ENCODE measurements at places on chromosomes 7 and 10.

DNA sequence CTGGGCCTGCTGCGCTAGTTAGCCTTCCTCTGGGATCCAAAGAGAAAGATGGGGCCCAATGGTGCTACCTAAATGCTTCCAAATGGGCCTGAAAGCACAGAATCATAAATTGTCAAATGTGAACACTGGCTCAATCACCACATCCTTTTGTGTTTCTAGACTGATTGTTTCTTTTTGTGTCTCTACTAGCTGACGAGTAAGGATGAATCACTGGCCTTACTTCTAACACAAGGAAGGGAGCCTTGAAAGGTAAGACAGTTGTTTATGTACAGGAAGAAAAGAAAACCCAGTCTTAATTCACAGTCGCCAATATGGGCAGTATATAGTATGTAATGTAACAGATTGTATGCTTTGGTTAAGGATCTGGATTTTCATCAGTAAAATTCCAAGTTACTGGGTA, 89.5 kb downstream of the ZNF92 start:
- no peak for DNase-seq

DNA sequence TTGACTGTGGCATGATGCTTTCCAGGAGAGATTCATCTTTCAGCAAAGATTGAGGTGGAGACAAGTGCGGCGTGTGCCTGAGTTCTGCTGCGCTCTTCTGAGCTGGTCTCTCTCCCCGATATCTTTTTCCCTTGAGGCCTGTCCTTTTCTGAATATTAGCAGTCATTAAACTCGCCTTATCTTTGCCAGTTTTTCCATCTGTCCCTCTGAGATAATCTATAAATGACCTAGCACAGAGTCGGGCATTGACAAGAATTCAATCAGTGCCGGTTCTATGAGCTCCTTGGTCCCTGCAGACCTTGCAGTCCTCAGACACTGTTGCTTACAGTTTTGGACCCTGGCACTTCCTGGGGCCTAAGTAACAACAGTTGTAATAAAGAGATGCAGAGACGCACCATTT, 89.7 kb upstream of the IKZF1 start:
- no peak for DNase-seq

- peak; percentile 93 for DNase-seq
These were observed 78.4 kb upstream of the ADO start for GRCh38 chr10:62726142-62726541.

DNA sequence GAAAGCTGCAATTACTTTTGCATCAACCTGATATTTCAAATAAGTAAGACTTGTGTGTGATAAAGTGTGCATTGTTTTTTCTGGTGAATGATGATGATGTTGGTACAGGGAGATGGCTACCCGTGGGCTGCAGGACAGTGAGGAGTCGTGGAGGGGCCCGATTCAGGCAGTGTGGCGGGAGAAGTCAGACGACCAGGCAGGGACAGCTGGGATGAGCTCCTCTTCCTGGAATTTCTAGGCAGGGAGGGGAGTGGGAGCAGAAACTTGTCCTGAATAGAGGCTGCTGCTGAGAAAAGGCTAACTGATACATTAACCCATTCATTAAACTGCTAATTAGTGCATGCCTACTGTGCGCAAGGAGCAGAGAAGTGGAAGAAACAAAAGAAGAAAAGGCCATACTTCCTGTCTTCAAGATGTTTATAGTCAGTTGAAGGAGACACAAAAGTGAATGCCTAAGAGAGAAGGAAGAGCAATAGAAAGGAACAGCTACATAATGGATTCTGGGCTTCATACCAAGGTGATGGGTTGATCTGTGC, 9.3 kb upstream of the GATAD1 start:
- DNase-seq = no peak

DNA sequence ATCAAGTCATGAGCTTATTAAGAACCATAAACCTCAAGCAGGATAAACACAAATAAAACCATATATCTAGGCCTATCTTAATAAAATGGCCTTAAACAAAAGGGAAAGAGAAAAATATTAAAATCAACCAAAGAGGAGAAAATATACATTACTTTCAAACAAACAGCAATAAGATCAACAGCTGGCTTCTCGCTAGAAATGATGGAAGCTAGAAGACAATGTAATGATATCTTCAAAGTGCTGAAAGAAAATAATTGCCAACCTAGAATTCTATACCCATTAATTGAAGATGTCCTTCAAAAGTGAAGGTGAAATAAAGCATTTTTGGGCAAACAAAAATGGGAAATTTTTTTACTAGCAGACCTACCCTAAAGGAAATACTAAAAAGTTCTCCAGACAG, 142.9 kb upstream of the PODXL start:
- no peak for DNase-seq
